ENCODE measurements at places on chromosomes 4 and X.

- no peak for DNase-seq
These were observed 65.4 kb downstream of the SPRY1 start for GRCh38 chr4:123462007-123462406.

- DNase-seq = no peak
These were observed 233.5 kb upstream of the PGRMC2 start for GRCh38 chr4:128521156-128521555.

DNA sequence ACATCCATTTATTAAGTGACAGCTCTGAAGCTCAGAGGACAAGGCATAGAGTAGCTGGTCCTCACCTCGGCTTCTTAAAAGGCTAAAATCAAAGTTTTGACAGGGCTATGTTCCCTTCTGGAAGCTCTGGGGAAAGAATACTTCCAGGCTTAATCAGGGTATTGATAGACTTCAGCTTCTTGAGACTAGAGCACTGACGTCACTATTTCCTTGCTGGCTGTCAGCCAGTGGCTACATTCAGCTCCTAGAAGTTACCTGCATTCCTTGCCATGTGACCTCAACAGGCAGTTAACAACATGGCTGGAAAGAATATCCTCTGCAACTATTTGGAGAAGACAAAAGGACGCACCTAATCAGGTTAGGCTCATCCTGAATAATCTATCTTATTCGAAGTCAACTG, 1144.8 kb downstream of the ADGRL3 start:
- DNase-seq = no peak

DNA sequence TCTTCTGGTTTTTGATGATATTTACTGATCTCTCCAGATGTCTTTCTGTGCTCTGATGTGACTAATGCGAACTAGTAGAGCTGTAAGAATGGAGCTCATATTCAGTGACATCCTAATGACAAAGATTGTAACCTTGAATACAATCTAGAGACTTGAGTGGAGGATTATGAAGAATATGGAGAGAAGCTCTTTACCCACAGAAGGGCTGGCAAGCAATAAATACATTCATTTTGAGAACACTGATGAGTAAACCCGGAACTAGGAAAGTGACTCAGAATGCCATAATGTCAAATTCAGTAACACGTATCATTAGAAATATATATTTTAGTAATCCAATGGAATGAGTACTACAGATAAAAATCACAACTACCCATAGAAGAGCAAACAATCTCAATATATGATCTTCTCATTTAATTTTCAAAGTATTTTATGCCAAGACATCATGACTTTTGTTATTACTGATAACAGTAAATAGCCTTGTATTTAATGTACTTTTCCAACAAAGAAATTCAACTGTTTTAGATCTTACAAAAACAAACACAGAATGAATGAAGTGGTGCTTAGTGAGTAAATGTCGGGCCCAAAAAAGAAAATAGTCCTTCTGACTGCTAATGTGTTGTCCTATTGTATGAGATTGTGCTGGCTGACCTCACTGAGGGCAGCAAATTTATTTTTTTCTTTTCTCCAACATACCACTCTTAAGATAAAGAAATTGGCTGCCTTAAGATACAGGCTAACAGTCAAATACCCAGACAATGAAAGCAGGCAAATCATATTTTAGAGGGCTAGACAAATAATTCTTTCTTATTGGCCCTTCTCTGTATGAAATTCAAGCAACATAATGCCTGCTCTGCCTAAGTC, 49.2 kb upstream of the HDAC8 start:
- no peak for DNase-seq

- no peak for DNase-seq
These were observed 249.1 kb upstream of the STS start for GRCh38 chrX:6898371-6898770.

DNA sequence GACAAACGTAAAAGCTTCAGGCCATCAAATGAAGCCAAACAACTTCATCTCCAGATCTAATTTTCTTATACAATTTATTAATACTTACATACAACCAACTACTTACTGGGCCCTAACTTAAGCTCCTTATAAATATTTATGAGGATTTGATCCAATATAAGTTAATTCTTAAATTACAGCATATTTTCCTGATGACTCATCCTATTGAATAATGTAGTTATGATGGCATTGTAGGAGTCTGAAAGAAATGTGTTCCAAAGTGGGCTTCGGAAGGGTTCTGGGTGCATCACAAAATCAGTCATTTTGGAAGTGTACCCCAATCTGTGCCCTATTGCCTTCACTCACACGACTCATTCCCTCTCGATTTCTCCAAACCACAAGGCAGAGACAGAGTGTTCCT, 455.1 kb upstream of the CTSO start:
- DNase-seq = no peak

DNA sequence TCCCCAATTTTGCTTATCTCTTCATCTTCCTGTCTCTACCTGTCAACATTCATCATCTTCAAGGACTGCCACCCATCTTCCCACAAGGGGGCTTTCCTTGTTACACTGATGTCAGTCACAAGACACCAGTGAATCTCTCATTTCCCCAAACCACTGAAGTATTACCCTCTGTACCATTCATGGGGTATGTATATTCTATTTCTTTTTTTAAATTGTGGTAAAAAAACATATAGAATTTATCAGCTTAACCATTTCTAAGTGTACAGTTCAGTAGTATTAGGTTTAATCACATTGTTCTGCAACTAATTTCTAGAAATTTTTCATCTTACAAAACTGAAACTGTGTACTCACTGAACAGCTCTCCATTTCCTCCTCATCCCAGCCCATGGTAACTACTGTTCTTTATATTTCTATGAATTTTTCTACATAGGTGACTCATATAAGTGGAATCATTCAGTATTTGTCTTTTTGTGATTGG, 98.6 kb downstream of the LARP7 start:
- no peak for DNase-seq

DNA sequence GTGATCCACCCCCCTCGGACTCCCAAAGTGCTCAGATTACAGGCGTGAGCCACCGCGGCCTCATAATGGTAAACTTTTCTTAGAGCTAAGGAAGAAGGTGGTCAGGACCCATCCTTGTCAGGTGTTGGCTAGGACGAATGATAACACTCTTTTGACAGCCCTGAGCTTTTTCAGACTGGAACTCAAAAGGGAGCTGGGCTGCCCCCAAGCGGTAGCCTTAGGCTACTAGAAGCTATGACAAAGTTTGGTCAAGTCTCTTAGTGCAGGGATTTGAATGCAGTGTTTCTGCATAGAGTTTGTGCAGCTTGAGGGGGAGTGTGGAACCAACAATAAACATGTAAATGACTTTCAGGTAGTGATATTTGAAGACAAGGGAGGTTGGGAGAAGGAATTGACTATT, 11.8 kb upstream of the HSD17B10 start:
- no peak for DNase-seq

DNA sequence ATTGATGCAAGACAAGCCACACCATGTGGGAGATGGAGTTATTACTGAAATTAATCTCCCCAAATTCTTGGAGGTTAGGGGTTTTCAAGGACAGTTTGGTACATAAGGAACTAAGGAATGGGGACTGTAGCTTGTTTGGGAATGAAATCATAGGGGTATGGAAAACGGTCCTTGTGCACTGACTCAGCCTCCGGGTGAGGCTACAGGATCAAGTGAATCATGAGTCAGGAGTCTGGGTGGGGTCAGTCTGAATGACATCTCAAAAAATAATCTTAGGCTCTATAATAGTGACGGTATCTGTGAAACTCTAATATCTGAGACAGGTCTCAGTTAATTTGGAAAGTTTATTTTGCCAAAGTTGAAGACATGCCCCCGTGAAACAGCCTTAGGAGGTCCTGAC, 128.5 kb upstream of the CYSLTR1 start:
- no peak for DNase-seq

GRCh38 chrX:107562482-107562881, 65.8 kb upstream of the PRPS1 start:
- no peak for DNase-seq

DNA sequence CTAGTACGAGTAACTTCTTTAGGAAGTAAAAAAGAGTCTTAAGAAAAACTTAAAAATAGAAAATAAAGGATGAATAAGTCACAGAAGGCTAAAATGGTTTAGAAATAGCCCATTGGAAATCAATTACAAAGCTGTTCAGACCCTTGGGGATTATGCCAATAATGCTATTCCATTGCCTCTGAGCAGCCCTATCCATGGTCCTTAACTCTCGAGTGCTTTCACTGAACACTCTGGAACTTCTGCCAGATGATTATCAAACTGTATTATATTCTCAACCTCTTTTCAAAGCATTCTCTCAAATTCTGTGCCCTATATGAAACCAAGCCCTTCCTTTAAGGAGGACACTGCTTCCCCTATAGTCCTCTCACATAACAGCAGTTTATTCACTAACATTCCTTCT, 17.0 kb downstream of the SLC9B1 start:
- DNase-seq = no peak

- no peak for DNase-seq
These were observed 53.0 kb upstream of the DAPP1 start for GRCh38 chr4:99763635-99764101.

DNA sequence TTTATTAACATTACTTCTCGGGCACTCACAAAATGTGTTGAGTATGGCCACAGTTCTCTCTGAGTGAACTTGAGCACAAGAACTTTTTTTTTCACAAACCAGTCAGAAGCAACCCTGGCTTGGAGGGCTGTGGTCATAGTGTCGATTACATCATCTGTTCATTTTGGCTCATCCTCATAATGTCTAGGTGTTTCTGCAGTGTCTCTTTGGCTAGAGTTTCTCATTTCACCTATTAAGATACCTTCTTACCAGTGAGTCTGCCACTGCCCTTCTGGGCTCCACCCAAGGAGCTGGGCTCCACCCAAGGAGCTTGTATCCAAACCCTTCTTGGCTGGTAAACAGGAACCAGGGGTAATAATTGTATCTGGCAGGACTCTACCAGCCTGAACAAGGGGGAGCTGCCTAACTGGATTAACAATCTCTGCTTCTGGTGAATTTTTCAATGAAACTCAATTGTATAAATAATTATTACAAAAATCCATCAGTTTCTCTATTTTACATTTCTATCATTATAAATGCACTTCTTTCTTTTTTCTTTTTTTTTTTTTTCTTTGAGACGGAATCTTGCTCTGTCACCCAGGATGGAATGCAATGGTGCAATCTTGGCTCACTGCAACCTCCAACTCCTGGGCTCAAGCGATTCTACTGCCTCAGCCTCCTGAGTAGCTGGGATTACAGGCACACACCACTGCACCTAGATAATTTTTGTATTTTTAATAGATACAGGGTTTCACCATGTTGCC, 667.7 kb upstream of the SLIT2 start:
- no peak for DNase-seq

- no peak for DNase-seq
These were observed 104.1 kb downstream of the UBE2K start for GRCh38 chr4:39802005-39802404.

GRCh38 chr4:33160126-33160525, 2440.0 kb downstream of the PCDH7 start:
- no peak for DNase-seq

Data from cerebellar nuclear complex (tissue), 1 donor.